ENCODE measurements at places on chromosomes 16 and 17.
A peak's percentile ranks its signal among the peaks of the same experiment; 100 is the strongest.

DNA sequence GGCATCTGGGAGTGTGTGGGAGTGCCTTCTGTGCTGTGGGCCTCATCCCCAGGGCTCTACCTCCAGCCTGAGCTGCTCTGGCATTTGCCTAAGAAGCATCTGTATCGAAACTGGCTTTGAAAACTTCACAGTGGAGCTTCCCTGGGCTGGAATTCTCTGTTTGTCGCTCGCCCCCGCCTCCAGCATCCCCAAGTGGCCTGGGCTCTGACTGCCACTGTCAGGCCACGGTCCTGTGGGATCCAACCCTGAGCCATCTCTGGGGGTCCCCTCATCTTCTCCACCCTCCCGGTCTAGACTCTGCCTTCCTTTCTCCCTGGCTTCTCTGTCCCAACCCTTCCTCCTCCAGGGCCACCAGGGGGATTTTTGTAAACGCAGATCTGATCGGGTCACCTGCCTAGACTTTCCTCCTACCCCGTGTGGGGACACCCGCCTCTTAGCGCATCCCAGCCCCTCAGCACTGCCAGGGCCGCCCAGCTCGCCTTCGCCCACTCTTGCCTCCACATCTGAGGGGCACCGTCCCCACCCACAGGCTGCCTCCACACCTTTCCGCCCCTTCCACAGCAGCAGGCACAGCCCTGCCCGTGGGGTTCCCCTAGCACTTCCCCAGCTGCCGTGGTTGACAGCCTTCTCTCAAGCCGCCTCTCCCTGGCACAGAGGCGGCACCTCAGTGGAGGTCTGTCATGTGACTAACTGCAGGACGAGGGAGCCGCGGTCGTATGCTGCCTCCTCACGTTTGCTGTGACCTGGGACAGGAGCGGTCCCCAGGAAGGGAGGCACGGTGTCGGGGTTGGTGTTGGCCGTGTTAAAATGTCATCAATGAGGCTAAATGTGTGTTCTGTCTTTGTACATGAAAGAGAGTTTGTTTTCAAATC lies 12.0 kb downstream of the TBC1D24 start:
- DNase-seq = peak; percentile 47

GRCh38 chr16:84144209-84144858 lies 643 bp downstream of the HSDL1 start:
- no peak for DNase-seq

GRCh38 chr16:19245326-19245925 lies 40.1 kb upstream of the CLEC19A start:
- DNase-seq = no peak

DNA sequence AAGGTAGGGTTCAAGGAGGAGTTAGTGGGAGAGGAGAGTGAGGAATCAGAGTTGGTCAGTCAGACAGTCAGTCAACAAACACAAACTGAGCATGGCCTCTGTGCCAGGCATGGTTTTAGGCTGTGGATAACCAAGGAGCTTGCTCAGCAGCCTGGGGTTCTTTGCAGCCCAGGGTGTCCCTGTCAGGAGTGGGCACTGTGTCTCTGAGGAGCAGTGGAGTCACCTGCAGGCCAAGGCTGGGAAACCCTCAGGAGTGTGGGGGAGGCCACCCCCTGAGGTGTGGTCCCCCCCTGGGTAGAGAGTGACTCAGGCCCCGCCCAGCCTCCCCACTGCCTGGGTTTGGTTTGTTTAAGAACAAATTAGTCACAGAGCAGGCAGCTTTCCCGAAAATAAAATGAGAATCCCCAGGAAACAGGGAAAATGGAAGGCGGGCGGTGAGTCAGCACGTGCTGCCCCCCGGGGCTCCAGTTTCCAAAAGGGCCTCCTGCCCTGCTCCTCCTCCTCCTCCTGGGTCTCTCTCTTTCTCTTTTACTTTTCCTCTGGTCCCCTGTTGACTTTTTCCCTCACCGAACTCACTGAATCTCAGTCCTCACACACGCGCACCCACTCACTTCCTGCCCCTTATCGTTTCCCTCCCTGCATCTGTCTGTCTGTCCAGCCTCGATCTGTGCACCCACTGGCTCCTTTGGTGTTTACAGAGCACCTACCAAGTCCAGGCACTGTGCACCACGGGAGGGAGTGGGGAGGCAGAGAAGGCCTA lies 44.3 kb downstream of the SOCS3 start:
- peak; percentile 30 for DNase-seq

- peak; percentile 84 for DNase-seq
Measured at GRCh38 chr17:44210342-44211192, 8.9 kb downstream of the UBTF start.

DNA sequence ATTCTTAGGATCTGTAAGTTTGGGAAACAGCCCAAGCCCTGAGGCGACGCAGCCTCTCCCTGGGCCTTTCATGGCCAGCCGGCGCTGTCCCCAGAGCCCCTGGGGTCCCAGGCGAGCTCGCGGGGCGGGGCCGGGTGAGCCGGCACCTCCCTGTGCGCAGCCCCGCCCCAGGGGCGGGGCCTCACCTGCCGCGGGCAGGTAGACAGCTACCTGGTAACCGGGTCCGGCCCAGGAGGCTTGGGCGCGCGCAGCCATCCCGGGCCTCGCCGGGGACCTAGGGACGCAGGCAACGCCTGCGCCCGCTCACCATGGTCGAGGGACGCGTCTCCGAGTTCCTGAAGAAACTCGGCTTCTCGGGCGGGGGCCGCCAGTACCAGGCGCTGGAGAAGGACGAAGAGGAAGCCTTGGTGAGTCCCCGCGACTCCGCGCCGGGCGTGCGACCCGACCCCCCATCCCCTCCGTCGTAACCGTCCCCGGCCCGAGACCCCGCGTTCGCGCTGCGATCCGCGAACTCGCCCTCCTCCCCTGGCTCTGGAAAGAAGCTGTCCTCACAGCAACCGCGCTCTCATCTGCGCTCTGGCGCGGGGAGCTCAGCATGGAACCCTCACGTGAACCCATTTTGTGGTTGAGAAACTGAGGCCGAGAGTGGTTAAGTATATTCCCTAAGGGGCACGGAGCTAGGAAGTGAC lies at the start of gene ATP2C2:
TSS of gene ATP2C2 (plus strand) at position 231 of the 689 bp plus-strand sequence. CDS start at position 309, 78 bp downstream.
- DNase-seq = no peak

GRCh38 chr16:14365200-14365851 lies 264.7 kb downstream of the PARN start:
- no peak for DNase-seq

DNA sequence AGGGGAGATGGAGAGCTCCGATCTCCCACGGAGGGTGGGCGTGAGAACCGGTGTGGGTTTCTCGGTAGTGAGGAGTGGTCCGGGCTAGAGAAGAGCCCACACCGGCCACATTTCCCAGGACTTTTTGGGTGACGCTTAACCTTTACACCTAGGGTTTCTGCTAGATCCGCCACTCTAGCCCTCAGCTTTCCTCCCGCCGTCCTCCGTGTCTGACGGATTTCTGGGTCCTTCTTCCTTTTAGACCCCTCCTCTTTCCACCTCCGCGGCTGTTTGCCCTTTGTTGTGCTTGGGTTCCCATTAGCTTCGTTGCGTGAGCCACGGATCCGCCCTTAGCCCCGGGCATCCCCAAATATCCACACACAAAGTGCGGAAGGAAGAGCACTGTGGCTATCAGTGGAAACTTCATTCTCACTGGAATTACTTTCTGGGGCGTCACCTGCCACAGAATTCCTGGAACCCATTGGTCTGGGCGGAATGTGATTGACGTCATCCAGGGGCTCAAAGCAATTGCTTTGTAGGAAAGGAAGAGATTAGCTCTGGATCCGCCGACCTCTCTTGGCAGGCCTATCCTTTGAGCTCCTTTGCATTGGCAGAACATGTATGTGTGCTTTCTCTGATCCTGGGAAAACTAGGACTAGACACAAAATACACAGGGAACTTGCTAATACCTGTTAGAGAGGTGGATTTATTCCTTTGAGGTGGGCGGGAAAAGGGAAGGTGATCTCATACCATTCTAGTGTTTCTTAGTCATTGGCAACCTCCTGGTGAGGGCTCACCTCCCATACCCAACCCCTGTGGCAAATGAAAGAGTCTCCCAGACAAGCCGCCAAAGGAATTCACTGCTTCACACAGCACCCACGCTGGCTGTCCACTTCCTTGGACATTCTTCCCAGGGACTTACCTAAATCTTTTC lies 654 bp downstream of the TNFAIP1 start:
- DNase-seq = no peak

GRCh38 chr16:23156946-23157460 lies 7.8 kb upstream of the USP31 start:
- DNase-seq = no peak

DNA sequence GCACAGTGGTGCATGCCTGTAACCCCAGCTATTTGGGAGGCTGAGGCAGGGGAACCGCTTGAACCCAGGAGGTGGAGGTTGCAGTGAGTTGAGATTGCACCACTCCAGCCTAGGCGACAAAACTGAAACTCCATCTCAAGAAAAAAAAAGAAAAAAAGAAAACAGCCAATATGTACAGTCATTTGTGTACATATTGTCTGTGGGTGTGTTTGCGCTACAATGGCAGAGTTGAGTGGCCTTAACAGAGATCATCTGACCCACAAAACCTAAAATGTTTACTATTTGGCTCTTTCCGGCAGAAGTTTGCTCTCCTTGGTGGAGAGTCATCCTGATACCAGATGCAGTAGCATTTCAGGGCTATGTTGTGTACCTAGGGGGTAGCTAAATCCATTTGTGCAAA lies 57.9 kb downstream of the ARSG start:
- DNase-seq = no peak

DNA sequence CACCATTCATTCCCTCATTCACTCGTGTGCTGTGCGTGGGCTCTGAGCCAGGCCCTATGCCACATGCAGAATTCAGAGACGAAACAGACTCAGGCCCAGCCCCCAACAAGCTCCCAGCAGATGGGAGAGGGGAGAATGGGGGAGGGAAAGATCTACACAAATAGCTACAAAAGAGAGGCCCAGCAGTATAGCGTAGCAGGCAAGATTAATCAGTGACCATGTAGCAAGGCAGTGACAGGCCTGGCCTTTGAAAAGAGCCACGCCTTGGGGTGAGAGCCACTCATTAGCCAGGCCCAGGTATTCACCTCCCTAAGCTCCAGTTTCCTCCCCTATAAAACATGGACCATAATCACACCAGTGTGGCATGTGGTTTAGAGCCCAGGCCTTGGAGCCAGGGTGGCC lies 16.4 kb upstream of the KRT19 start:
- DNase-seq = no peak

- no peak for DNase-seq
Measured at GRCh38 chr17:48297825-48298224, 132.2 kb downstream of the SKAP1 start.

DNA sequence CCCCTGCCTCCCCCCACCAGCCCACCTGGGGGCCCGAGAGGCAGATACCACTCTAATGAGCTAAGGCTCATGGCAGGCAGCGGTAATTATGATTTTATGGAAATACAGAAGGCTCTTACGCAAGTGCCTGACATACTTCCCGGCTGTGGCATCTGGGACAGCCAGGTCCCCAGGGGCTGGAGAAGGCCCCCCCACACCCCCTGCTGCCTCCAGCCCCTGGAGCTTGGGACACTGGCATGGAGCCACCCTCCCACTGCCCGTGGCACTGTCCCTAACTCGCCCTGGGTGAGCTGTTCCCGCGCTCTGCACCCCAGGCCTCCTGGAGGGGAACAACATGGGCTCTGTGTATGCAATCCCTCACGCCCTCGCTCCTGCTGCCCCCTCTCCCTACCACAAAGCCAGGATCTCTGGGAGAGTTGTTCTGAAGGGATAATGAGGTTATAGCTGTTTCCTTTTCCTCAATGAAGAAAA lies 5.4 kb upstream of the STAC2 start:
- DNase-seq = no peak

DNA sequence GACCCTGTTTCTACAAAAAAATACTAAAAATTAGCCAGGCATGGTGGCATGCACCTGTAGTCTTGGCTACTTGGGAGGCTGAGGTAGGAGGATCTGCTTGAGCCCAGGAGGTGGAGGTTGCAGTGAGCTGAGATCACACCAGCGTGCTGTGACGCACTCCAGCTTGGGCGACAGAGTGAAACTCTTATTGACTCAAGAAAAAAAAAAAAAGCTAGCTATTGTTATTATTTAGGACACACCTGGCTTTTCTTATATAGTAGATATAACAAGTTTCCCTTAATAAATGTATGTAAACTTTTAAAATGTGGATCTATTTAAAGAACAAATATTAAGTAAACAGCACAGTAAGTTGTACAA lies 1.8 kb downstream of the RABEP2 start:
- DNase-seq = no peak

- no peak for DNase-seq
Measured at GRCh38 chr16:49352892-49353291, 20.7 kb upstream of the C16orf78 start.

DNA sequence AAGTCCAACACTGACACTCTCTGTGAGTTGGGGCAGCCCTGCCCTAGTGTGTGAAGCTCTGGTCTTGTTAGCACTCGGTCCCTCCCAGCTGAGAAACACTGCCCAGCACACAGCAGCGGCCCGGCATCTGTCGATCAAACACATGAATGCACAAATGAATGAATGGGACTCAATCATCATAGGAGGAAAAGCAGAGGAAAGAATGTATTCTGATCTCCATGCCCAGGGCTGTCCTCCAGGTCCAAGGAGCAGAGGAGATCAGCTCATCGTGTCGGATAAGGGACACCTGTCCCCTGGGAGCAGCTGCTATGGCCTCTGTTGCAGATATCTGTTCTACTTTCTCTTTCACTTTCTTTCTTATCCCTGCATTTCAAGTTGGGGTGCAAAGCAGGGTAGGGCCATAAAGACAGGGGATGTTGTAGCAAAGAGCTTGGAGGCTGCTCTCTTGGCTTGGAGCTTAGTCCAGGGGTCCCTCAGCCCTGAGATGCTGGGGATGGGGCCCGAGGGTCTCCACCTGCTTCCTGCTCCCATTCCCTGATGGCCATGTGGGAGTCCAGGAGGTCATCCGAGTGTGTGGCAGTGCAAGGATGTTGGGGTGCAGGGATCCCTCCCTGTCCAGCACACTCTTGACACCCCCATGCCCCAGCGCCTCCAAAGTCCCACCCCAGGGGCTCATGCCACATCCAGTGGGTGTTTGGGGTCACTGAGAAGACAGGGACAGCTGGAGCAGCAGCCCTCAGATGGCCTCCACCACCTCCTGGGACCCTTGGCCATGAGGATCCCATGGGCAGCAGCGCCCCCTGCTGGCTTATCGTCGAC lies 88.2 kb downstream of the IRF8 start:
- DNase-seq = peak; percentile 39

DNA sequence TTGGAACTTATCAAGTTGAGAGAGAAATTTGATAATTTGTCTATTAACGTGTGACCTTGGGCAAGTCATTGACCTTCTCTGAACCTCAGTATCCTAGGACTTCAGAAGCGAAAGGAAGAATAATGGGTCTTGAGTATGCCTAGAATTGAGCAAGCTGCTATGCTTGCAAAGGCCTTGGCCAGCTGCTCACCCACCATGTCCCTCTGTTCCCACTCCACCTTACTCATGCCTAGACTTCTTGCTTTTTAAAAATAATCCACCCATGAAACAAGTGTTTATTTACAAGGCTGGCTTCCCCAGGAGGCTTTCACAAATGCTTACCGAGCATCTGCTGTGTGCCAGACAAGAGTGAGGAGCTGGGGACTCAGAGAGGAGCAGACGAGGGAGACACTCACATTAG lies 590.6 kb downstream of the MAF start:
- no peak for DNase-seq
